MG63 (cell line): ENCODE measurements at places on chromosomes 1 and 21. TPM values are rescaled to one million over a fixed set of nuclear protein-coding genes. Genes with fewer than 3 reads are reported as not detected.

The F13B gene
- total RNA-seq: 1.3 TPM in 1 of 2 replicates, not detected in the other

The PROX1 gene
- not detected in 2 replicates for total RNA-seq

The MYCL gene
- total RNA-seq: 0.07 and 0.25 TPM in 2 replicates

The TRAF3IP3 gene
- not detected in 2 replicates for total RNA-seq

The HMCN1 gene
- total RNA-seq: under 0.01 TPM in 1 of 2 replicates, not detected in the other

The CFHR4 gene
- total RNA-seq: not detected in 2 replicates

GRCh38 chr21:29332461-29333362 is 34.0 kb downstream of the BACH1 start:
- no peak for DNase-seq

DNA sequence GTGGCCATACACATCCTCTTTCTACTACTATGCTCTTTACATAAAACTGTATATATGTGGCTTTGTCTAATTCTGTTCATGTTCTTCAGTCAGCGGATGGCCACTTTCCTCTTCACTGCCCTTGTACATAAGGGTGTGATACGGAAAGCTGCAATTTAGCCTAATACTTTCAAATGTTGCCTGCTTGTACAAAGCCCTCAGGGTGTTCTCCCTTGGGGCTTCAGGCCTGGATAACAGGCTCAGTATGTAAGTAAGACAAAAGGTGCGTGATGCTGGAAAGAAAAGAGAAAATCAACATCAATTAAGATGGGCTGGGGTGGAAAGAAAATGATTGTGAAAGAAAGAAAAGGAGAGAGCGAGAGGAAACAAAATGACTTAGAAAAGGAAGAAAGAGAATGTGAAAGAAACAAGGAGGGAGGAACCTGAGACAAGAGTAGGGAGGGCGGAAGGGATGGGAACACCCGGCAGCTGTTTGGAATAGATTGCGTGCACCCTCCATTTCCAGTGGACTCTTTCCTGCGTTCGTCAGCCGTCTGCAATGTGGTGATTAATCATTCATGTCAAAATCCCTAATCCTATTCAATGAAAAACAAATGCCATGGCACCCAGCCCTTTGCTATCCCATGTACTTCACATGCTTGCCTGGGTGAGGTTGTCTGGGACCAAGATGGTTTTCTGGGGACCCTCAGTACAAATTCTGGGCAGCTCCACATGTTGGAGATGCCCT is 553.6 kb downstream of the NUF2 start:
- DNase-seq: no peak

GRCh38 chr1:1631782-1632420 is at the start of gene MMP23B:
MMP23B (plus strand) TSS chr1:1632173; CDS start chr1:1632219, 46 bp downstream.
- no peak for DNase-seq

- DNase-seq: no peak
These were observed 29.8 kb upstream of the RNF186 start for GRCh38 chr1:19844731-19845495.

DNA sequence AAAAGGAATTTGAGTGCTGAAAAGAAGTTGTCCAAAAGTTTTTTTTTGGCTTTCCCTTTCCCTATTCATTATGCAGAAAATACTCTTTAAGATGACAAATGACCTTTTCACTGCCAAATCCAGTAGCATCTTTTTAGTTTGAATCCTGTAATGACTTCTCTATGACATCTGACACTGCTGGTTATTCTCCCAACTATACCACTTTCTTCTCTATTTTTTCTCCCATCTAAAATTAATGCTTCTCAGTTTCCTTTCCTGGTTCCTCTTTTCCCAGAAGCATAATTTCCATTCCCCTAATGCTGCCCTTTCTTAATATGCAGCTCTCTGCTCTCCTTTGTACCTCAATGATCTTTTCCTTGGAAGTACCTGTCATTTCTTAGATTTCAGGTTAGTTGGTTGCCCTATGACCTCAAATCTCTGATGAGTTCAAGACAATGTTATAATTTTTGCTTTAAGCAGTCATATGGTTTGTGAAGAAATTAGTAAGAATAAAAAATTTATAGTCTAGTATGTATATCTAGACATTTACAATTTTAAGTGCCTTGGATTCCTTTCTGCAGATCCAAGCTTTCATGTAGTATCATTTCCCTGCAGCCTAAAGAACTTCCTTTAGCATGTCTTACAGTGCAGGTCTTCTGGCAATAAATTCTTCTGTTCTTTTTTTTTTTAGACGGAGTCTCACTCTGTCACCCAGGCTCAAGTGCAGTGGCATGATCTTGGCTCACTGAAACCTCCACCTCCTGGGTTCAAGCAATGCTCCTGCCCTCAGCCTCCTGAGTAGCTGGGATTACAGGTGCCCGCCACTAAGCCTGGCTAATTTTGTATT is 150.8 kb downstream of the CDC42BPA start:
- DNase-seq: no peak

DNA sequence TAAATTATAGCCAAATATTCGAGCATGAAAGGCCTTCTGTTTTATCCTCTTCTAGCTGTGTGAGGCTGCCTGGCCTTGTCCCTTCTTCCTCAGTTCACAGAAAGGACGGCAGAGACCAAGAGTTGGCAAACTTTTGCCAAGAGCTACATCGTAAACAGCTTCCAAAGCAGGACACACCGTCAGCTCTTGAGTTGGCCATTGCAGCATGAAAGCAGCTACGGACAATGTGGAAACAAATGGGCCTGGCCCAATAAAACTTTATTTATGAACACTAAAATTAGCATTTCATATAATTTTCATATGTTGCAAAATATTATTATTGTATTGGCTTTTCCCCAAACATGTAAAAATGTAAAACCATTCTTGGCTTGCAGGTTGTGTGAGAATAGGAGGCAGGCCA is 10.7 kb downstream of the C21orf58 start:
- no peak for DNase-seq

DNA sequence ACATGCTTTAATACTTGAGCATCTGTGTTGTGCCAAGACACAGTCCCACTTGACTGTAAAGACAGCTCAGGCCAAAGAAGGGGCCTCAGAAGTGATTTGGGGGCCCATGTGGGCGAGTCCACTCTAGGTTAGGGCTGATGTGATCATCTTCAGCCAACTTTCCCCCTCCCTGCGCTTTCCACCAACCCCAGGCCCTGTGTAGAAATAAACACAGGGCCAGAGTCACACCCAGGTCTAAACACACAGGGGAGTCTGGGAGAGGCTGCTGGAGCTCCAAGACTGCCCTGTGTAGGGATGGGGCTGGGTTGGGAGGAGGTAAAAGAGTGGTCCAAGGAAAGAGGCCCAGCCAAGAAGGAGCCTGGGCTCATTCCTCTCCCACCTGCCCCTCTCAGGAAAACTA is 2.5 kb upstream of the WNT2B start:
- no peak for DNase-seq

DNA sequence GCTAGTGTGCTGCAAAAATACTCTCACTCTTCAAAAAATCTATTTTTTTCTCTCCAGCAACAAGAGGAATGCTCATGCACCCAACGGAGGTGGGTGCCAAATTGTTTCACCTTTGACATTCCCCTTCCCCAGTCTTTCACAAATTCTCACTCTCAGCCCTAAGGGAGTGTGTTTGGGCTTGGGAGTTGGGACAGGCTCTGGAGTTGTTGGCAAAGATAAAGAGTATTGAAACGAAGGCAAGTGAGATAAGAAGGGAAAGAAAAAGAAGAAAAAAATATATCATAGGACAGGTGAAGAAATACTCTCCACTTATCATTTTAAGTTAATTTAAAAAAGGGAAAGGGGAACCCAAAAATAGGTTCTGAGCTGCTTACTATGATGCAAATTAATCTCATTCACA is 82.6 kb downstream of the UCHL5 start:
- DNase-seq: no peak

DNA sequence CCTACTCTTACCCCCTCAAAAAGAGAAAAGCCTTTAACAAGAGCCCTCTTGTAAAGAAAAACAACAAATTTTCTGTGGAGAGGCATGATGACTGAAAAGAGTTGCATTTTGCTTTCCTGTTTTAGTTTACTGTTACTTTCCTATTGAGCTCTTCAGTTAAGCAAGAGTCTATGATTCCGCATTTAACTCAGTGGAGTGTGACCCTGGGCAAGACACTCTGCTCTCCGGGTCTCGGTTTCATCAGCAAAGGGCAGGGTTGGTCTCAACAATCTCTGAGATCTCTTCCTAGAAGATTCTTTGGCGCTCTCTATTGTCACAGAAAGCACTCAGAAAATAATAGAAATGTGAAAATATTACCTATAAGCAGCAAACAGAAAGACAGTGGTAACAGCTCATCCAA is 175.7 kb downstream of the TGFBR3 start:
- DNase-seq: no peak

DNA sequence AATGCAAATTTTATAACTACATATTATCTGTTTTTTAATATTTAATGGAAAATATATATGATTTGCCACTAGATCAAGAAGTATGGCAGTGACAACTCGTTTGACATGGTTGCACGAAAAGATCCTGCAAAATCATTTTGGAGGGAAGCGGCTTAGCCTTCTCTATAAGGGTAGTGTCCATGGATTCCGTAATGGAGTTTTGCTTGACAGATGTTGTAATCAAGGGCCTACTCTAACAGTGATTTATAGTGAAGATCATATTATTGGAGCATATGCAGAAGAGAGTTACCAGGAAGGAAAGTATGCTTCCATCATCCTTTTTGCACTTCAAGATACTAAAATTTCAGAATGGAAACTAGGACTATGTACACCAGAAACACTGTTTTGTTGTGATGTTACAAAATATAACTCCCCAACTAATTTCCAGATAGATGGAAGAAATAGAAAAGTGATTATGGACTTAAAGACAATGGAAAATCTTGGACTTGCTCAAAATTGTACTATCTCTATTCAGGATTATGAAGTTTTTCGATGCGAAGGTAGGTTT is 556 bp downstream of the IFI44 start:
- no peak for DNase-seq

- no peak for DNase-seq
These were observed 21.8 kb upstream of the FBXO28 start for GRCh38 chr1:224092111-224092510.

DNA sequence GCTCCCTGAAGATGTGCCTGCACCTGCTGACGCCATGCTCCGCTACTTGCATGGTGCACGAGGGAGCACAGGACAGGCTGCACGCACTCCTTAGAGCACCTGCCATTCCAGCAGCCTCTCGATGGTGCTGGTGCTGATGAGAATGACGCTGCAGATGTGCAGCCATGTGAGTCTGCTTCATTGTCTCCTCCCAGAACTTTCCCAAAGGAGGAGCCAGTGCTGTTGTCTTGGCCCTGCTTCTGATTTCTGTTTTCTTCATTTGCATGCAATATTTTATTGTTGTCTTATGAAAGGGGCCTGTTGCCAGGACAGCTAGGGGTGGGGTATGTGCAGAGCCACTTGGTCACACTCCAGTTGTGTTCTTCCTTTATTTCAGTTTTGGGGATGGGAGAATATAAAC is 70.1 kb downstream of the PCBP3 start:
- no peak for DNase-seq

- DNase-seq: no peak
These were observed 20.9 kb downstream of the MCOLN3 start for GRCh38 chr1:85027242-85027983.

DNA sequence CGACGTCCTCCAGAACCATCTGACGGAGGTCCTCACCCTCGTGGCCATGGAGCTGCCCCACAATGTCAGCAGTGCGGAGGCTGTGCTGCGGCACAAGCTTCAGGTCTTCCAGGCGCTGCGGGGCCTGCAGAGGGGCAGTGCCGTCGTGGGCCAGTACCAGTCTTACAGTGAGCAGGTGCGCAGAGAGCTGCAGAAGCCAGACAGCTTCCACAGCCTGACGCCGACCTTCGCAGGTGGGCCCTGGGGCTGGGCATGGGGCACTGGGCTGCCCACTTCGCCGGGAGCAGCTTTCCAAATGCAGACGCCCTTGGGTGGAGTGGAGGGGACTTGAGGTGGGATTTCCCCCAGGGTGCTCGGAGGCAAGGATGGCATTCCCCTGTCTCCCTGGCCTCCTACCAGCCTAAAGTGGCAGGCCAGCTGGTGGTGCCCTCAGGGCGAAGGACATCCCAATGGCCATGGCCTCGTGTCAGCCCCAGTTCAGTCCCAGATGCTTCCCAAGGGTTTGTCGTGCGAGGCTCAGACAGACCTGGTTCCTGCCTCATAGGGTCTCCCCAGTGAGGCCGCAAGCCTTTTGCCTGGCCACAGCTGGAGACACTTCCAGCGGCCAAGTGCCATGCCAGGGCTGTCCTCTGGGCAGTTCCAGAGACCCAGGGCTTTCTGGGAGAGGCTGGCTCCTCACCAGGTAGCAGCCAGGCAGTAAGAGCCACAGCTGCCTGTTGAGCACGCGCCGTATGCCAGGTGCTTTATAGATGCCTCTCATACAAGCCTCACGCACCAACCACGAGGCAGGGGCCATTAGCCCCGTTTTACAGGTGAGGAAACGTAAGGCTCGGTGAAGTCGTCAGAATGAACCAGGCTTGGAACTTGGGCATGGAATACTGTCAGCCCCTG is 27.8 kb downstream of the H6PD start:
- DNase-seq: no peak

DNA sequence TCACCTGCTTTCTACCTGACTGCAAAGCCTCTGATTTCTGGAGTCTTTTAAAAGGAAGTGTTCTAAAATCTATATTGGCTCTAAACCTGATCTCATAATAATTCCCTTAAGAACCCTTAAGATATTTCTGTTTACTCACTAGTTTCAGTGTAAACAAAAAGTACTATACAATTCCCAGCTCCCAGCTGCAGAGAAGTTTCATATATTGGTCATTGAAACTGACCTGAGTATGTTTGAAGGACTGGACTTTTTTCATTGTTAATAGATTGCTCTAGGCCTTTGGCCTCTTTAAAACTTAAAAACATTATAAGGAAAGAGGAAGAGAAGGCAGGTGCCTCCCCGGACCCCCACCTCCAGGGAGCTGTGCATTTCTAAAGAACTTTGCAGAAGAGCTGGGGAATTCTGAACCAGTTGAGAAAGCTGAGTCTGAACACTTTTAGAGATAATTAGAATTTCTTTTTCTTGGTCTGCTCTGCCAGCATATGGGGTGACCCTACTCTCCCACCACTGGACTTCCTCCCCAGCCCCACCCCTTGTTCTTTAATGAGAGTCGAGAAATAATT is 23.7 kb downstream of the CLIC6 start:
- DNase-seq: no peak

DNA sequence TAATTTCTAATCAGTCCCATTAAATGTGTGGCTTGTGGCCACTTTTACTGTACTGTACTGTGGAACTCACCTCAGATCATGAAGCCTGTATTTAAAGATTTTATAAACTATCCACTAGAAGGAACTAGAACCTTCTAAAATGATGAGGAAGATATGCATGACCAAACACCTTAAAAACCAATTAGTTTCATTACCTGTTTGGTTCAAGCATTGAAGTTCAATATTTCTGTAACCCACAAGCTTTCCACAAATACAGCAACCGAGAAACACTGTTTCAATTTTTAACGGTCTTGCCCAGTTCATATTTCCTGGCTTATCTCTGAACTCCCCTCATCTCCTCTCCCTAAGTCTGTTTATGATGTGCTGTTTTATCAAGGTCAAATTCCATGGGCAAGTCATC is 264.3 kb upstream of the PLD5 start:
- DNase-seq: no peak

DNA sequence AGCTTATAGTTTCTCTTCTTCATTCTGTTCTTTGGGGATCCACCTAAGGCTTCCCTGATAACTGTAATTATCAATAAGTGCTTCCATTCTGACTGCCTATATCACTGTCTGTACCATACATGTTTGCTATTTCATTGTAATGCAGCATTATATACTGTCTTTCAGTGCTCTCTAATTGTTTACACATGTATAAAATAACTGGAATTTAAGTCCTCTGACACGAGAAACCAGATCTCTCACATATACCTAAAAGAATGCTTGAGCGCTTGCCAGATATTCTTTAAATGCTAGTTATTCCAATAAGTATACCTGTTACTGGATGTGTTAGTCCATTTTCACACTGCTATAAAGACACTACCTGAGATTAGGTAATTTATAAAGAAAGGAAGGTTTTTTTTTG is 34.7 kb downstream of the CELF3 start:
- no peak for DNase-seq
